ENCODE measurements at places on chromosomes 1 and 21. TPM values are rescaled to one million over a fixed set of nuclear protein-coding genes. Genes with fewer than 3 reads are reported as not detected.

HTR6 gene
- not detected for polyA plus RNA-seq

ACOT11 gene
- 2.7 TPM for polyA plus RNA-seq

BEND5 gene
- polyA plus RNA-seq, result 1.2 TPM

CLIC6 gene
- not detected for polyA plus RNA-seq

CFHR5 gene
- polyA plus RNA-seq, result not detected

ZNF648 gene
- not detected for polyA plus RNA-seq

MATN1 gene
- polyA plus RNA-seq, result 0.27 TPM

LMX1A gene
- polyA plus RNA-seq, result not detected

B4GALT2 gene
- 52.3 TPM for polyA plus RNA-seq

MPC2 gene
- polyA plus RNA-seq, result 40.9 TPM

POU3F1 gene
- polyA plus RNA-seq, result not detected

OR6N1 gene
- not detected for polyA plus RNA-seq

TAS1R1 gene
- 0.05 TPM for polyA plus RNA-seq

ITGB2 gene
- polyA plus RNA-seq, result 0.14 TPM

RAB3B gene
- 33.6 TPM for polyA plus RNA-seq

BSND gene
- not detected for polyA plus RNA-seq

OR2T11 gene
- polyA plus RNA-seq, result not detected

WNT3A gene
- not detected for polyA plus RNA-seq

BMP8B gene
- 0.03 TPM for polyA plus RNA-seq

CACNA1S gene
- not detected for polyA plus RNA-seq

TOR3A gene
- 22.7 TPM for polyA plus RNA-seq

TFF1 gene
- polyA plus RNA-seq, result not detected

AMY1C gene
- not detected for polyA plus RNA-seq

ZNHIT6 gene
- 13.7 TPM for polyA plus RNA-seq

SLAMF8 gene
- polyA plus RNA-seq, result 0.04 TPM

AUNIP gene
- 2.2 TPM for polyA plus RNA-seq

FGR gene
- not detected for polyA plus RNA-seq

RAB7B gene
- 14.6 TPM for polyA plus RNA-seq

OLIG2 gene
- polyA plus RNA-seq, result not detected
